ENCODE measurements at places on chromosomes 3 and 15.

- no peak for DNase-seq
Observed at GRCh38 chr3:151686257-151686656, 47.5 kb upstream of the AADACL2 start.

GRCh38 chr3:138670407-138670806 is 61.8 kb downstream of the FAIM start:
- DNase-seq = no peak

DNA sequence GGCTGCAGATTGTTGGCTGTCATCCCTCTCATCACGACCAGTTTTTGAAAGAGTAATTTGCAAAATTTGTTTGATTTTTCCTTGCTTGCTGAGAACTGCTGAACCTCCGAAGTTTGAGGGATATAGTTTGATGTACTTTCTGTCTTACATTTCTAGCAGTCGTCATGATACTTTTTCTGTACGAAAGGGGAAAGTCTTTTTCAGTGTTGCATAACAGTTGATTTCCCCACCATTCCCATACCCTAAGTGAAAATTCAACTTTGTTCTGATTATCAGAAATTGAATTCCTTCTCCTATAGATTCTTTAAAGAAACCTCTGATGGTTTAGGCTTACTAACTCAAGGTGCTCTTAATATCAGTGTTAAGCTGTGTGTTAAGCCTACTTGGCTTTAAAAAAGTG is 1.6 kb downstream of the PDE8A start:
- DNase-seq = no peak

DNA sequence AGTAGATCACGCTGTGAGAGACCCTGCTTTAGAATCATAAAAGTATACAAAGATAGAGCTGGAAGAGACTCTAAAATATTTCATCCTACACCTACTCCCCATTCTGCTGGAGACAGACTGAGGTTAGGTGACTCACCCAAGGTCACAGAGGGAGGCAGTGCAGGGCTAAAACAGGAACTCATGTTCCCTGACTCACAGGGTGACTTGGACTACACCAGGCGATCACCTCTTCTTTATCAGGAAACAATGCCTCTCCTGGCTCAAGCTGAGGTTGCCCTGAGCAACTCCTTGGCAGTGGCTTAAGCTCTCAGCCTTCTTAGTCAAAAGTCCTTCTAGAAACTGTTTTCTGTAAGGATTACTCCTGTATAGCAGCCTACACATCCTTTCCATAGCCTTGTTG is 26.4 kb upstream of the TNFAIP8L3 start:
- DNase-seq = no peak

DNA sequence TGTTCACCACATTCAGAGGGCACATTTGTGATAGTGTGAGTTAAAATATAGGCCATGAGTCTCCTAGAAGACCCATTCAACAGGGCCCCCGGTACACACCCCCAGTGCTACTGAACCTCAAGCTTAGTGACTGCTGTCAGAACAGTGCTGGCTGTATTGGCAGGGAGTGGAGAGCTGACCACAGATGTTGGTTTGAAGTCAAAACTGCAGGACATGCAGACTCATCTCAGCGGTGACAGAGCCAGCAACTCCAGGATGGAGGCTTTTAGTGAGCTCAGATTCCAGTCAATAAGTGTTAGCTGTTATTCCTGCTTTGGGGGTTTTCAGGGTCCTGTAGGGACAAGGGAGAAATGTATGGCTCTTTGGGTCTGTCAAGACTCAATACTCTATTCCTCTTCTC is 29.1 kb downstream of the PRR20G start:
- DNase-seq = no peak

- no peak for DNase-seq
Observed at GRCh38 chr3:168040607-168041208, 55.0 kb downstream of the GOLIM4 start.

- DNase-seq = no peak
Observed at GRCh38 chr3:43345877-43346276, 59.5 kb downstream of the SNRK start.

- DNase-seq = no peak
Observed at GRCh38 chr15:74208901-74209559, 6.4 kb upstream of the STRA6 start.

DNA sequence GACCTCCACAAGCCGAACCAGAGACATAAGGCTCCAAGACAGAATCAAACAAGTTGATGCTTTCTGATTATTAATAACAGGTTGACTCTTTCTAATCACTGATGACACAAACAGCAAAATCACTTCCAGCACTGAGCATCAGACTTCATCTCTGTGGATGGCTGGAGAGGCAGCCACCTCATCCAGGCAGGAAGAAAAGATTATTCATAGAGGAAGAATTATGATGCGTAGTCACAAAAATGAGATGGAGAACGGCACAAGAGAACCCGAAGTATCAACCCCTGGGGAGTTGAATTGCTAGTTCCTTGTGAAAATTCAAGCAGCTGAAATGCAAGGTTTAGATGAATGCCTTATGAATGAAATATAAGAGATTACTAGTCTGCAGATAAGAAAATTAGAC is 49.9 kb upstream of the LMCD1 start:
- DNase-seq = no peak

GRCh38 chr3:32374788-32375595 is 16.7 kb upstream of the CMTM7 start:
- DNase-seq = peak; percentile 30

GRCh38 chr15:85457392-85457968 is 77.1 kb downstream of the AKAP13 start:
- no peak for DNase-seq

DNA sequence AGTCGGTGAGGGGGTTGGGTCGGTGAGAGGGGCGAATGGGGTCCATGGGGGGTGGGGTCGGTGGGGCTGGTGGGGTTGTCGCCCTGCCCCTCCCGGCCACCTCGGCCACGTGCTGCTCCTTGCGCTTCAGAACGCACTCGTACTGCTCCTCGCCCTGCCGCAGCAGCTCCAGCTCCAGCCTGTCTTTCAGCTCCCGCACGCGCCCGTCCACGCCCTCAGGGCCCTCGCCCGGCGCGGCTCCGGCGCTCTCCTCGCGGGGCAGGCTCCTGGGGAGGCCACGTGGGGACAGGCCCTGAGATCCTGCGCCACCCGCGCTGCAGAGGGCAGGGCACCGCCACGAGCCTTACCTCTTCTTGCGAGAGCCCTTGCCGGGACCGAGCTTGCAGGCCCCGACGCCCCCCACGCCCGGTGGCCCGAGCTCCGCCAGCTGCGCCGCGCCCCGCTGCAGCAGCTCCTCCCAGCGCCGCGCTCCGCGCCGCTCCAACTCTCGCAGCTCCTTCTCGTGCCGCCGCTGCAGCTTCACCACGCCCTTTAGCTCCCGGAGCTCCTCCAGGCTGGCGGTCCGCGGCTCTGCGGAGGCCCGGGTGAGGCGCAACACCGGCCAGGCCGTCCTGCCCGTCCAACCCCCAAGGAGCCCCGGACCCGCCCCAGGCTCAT is 8.2 kb upstream of the ANKRD63 start:
- DNase-seq = no peak

DNA sequence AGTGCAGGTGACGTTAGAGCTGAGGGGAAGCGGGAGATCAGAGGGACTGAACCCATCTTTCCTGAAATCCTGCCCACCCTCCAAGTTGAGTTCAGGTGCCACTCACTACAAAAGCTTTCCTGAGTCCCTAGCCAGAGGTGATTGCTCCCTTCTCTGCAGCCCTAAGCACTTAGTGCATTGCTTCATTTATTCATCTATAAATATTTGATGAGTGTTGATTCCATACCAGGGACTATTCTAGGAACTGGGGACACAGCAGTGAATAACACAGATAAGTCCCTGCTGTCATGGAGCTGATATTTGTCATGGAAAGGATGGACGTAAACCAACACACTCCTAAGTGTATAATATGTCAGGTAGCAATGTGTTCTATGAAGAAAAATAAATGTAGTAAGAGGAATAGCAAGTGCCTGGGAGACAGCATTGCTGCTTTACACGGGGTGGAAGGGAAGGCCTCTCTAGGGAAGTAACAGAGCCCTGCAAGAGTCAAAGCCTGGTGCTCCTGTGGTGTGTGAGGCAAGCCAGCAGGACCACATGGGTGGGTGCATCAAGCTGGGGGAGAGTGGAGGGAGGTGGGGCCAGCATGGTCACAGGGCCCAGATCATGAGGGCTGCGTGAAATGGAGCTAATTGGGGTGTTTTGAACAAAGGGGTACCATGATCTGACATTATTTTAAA is 18.6 kb downstream of the ALPK3 start:
- DNase-seq = no peak

DNA sequence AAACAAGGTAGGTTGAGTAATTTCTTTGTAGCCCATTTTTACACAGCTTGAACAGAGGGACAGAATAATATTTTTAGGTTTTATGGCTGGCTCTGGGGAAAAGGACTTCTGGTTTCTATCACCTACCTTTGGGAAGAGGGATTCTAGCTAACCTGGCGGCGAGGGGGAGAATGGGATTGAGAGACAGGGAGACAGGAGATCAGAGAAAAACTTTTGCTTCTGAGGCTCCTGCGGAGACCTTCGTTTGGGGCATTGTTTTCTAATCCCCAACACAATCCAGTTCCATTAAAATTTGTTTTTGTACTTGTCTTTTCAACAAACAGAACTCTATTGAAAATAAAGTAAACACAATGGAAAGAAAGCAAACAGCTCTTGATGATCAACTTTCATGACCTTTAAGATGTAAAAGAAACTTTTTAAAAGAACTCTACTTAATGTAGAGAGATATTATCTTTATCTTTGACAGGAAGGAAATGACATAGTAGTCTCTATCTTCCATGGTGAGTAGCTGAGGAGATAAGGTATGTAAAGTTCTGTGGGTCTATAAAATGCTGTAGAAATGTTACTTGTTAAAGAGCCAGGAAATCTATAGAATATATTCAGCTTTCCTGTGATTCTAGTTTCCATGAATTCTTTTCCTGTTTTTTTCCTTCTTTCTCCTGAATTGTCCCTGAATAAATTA is 37.0 kb upstream of the P2RY1 start:
- no peak for DNase-seq

GRCh38 chr3:14570089-14570488 is 29.9 kb upstream of the GRIP2 start:
- DNase-seq = no peak

GRCh38 chr3:134991472-134992010 is 196.5 kb downstream of the EPHB1 start:
- no peak for DNase-seq

- DNase-seq = peak; percentile 20
Observed at GRCh38 chr3:128698211-128699047, 27.6 kb upstream of the RAB7A start.

DNA sequence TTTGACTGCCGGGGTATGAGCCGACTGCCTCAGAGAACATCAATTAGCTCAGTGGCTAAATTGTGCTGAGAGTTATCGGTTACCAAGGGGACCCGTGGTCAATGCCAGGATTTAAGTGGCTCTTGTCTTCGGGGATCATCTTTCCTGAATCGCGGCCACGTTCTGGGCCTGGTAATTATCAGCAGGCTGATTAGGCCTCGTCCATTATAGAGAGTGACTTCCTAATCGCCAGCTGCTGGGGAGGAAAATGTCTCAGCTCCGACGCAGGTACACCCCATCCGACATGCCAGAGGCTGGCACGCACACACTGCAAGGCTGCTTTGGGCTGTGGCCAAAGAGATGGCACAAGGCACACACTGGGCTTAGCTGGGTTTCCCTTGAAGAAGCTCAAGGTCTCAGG is 10.6 kb downstream of the TRH start:
- no peak for DNase-seq

DNA sequence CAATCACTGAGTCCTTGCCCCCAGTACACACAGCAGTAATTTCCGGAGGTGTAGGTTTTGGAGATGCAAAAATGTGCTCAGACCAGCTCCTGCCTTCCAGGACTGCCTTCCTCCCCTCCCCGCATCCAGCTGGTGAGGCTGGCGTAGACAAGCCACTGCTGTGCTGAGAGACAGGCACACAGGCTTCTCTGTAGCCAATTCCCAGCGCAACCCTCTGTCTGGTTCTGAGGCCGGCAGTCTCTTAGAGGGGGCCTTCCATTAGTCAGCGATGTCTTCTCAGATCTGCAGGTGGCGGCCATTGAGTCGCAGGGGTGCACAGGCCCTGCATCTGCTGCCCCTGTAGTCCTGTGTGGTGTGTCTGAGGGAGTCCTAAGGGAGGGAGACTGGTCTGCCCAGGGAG is 114.4 kb downstream of the DNAJB8 start:
- DNase-seq = no peak

DNA sequence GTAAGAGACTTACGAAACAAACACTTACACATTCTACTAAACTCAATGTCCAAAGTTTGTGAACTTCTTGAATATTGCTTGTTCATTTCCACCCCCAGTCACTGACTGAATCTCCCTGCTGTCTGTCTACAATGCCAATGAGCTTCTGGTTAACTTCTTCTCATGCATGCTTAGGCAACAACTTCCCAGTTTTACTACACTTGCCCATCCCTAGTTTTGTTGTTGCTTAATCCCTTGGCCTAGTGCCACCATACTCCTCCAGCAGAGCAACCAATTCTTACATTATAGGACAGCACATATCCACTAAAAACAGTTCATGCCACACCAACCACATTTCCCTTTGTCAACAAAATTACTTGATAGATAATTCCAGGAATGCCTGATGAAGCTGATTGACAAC is 40.9 kb upstream of the CCR2 start:
- DNase-seq = no peak

GRCh38 chr3:182092662-182093262 is 381.0 kb downstream of the SOX2 start:
- DNase-seq = no peak

DNA sequence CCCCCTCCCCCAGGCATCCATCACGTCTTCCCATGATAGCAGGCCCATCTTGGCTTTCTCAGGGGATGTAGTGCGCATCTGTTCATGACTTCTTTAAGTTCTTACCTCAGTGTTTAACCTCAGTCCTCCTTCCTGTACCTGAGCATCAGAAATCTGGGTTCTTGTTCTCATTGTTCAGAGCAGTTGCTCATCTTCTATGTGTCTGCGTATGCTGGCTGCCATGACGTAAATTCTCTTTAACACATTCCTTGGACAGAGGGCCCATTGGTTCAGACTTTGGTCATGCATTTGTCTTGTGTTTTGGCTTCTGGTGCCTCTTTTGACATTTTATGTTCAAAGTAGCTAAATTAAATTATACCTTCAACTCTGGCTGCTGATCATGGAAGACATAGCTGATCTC is 227.3 kb downstream of the CACNA2D3 start:
- DNase-seq = no peak

- no peak for DNase-seq
Observed at GRCh38 chr15:78064544-78064943, 13.0 kb downstream of the TBC1D2B start.

- no peak for DNase-seq
Observed at GRCh38 chr3:17846466-17846865, 104.0 kb upstream of the TBC1D5 start.

DNA sequence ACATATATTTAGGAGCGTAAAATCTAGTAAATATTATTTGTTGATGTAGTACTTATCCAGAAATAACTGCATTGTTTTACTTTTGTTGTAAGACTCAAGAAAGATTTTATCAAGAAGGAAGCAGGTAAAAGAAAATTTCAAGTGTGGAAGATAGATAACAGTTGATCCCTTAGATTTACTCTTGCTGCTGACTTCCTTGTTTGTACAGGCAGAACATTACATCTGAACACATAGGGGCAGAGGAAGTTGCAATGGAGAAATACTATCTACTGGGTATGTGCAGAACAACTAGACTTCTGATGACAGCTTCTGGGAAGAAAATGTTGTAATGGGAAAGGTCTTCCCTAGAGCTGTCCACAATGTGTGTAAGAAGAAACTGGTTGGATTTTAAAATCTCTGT is 350.6 kb downstream of the NLGN1 start:
- DNase-seq = no peak

Measured in activated naive CD4-positive, alpha-beta T cell (primary cell).